ENCODE measurements at places on chromosomes 1 and 21. TPM values are rescaled to one million over a fixed set of nuclear protein-coding genes. Genes with fewer than 3 reads are reported as not detected.

Gene TRIM17
- total RNA-seq = 2.8 TPM

Gene REN
- not detected for total RNA-seq

GRCh38 chr1:27253596-27253995, 19.2 kb downstream of the WDTC1 start:
- DNase-seq = no peak

DNA sequence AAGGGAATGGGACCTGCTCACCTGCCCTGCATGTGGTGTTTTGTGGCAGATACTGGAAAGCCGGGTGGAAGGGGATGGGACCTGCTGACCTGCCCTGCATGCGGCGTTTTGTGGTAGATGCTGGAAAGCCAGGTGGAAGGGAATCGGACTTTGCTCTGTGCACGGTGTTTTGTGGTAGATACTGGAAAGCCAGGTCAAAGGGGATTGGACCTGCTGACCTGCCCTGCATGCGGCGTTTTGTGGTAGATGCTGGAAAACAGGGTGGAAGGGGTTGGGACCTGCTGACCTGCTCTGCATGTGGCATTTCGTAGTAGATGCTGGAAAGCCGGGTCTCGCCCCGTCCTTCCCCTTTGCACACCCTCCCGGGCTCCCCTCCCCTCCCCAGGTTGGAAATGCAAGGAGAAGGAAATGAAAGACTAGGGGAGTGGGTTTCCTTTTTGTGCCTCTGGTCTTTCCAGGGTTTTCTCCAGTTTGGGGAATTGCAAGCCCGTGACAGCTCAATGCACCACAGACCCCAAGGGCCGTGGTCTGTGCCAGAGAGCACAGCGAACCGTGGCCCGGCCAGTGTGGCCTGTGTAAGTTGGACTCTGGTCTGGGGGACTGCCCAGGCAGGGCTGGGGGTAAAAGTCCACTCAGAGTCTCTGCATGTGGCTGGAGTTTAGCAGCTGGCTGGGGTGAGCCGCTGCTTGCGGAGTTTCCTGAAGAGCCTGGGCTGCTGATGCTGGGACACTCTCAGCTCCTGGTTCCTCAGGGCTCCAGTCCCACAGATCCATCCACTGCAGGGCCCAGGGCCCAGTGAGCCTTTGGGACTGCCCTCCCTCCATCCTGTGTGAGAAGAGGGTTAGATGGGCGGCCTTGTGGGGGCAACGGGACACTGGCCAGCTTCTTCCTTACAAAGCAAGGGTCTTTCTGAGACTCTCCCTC, 105.5 kb downstream of the CRYAA start:
- no peak for DNase-seq

Gene PADI4
- 0.13 TPM for total RNA-seq

Gene ADGRL2
- 119 TPM for total RNA-seq

- DNase-seq = no peak
These were observed 111.4 kb upstream of the DEPDC1 start for GRCh38 chr1:68608289-68608688.

DNA sequence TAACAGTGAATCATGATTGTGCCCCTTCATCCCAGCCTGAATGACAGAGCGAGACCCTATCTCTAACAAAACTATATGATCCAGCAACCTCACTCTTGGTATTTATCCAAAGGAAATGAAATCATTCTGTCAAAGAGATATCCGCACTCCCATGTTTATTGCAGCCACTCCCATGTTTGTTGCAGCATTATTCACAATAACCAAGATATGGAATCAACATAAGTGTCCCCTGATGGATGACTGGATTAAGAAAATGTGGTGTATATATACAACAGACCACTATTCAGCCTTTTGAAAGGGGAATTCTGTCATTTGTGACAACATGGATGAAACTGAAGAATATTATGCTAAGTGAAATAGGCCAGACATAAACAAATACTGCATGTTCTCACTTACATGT, 44.4 kb downstream of the TRMT1L start:
- DNase-seq = no peak

Gene CYP4A22
- not detected for total RNA-seq

GRCh38 chr1:177287994-177288393, 117.2 kb downstream of the BRINP2 start:
- no peak for DNase-seq

DNA sequence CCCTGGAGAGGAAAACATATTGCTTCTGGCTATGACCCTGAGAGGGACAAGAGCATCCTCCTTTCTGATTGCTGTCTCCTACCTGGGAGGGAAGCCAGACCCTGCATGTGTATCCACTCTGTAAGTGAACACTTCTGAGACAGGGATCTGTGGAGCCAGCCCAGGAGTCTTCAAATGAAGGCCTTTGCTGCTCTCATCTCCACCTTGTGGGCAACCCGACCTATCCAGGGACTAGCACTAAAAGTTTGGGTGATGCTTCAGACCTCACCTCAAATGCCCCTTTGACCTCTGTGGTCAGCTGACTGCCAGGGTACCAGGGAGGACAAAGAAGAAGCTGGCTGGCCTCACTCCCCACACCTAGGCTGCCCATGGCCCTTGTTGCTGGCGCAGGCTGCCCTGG, 64.7 kb downstream of the KCND3 start:
- no peak for DNase-seq
